ENCODE measurements at places on chromosomes 12 and 14.

DNA sequence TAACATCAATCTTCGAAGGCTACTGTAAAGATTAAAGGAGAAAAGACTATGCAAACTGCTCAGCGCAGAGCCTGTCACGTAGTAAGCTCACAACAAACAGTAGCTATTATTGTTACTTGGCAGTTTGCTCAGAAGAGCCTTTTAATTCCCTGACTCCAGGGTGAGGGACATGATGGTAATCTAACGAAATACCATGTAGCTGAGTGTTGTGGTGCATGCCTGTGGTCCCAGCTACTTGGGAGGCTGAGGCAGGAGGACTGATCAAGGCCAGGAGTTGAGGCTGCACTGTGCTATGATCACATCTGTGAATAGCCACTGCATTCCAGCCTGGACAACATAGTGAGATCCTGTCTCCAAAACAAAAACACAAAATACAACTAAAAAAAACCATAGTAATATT lies 22.8 kb downstream of the HEBP1 start:
- no peak for DNase-seq

DNA sequence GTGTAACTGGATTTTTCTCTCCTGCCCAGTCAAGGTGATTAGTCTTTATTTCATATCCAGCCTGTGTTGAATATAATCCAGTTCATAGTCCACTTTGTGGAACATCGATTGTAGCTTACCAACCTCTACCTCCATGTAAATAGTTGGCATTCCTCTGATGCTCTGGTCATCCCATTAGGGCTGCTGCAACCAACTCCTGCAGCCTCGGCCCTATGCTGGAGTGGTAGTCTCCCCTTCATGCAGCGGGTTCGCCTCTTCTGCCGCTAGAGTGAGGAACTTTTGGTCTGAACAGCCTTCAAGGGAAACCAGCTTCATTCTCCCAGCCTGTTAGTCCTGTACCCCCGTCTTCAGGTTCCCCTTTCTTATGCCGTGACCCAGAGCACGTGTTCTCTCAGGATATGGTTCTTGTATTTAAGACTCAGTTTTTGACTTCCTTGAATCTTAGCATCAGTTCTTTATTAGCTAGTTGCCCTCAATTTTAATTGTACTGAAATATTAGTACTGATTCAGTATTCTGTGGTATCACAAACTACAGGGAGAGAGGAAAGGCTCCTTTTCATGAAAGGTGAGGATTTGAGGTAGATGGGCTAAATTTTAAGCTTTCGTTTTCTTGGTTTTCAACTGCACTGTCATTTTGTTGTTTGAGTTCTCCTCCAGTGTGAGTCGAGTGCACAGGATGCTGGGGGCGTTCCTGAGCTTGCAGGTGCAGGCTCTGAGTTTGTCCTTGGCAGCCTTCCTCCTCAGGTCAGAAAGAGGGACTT lies 33.2 kb downstream of the ZNF664 start:
- DNase-seq = no peak

DNA sequence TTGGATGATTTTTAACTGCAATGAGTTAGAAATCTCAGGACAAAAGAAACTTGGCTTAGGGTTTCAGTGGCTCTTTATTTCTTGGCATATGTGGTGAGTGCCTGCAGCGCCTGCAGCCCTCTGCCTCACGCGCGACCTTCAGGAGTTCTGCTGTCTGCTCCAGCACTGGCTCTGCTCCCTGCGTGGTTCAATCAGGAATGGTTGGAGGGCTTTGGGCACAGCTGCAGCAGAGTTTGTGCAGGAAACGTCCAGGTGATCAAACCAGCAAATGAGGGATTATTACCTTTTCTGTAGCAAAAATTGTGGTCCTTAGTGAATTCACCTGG lies 19.8 kb downstream of the PPM1H start:
- no peak for DNase-seq

GRCh38 chr14:23514644-23514957 lies 37.0 kb downstream of the ZFHX2 start:
- DNase-seq = no peak

DNA sequence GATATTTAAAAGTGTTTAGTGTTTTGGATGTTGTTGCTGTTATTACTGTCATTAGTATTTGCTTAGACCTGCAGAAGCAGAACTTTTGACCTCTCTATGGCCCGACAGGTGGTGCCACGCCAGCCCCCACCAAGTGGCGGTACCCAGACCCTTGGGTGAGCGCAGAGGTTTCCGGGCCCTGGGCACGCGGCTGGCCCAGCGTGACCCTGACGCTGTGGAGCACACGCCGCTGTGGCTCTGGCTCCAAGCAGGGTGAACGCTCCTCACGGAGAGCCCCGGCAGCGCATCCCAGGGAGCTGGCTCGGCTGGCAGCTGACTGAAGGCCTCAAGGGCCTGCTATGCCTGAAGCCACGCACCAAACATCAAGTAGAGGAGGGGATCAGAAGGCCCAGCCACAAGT lies 22.6 kb downstream of the SLC25A47 start:
- DNase-seq = no peak

DNA sequence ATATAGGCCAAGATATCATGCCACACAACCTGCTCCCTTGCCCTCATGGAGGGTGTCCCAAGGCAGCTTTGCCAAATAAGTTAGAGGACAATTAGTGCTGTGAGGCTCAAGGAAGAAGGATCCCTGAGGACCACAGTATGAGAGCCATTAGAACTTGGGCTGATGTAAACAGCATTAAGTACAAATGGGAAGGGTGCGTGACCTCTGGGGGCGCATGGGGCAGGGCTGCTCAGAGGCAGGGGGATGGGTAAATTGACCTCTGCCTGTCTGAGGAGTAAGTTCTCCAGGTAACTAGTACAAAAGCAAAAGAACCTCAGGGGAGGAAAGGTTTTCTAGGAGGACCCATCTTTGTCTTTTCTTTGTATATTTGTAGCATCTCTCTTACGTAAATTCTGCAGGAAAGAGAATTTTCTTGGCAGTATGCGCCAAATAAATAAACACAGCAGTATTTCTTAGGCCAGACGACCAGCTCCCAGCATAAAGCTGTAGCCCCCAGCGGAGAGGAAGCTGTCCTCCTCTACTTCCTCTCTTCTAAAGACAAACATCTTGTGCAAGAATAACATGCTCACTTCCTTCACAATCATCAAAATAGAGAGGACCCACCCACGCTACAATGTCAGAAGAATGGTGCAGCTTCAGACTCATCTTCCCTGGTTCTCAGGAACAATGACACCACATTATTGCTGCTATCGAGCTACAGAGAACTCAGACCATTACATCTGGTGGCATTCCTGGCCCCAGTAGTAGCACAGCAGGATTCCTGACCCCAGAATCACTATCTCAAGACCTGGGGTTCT lies 16.4 kb upstream of the VWF start:
- no peak for DNase-seq

GRCh38 chr14:22375321-22375930 lies 213.6 kb downstream of the DAD1 start:
- peak; percentile 36 for DNase-seq

- peak; percentile 23 for DNase-seq
Observed at GRCh38 chr12:62632411-62632918, 165.8 kb downstream of the MON2 start.
